Immature natural killer cell (primary cell): ENCODE measurements at places on chromosomes 2 and 18.
A peak's percentile ranks its signal among the peaks of the same experiment; 100 is the strongest.

DNA sequence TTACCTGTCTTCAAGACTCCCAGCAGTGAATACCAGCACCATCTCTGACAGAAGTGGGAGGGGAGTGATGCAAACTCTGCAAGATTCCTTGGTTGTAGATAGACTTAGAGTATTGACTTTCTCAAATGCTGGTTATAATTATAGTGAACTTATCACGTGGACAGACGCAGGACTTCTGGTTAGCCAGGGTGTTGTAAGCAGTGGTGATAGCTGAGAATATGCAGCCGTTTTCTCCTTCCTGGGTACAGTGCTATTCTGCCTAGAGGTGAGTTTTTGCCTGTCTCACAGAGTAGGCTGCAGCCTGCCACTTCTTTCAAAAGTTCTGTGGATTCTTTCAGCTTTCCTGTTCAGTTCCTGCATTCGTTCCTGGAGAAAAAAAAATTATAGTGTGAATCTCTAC, 733 bp upstream of the CXCR2 start:
- peak; percentile 35 for DNase-seq

- DNase-seq, result no peak
These were observed 106.9 kb downstream of the COL4A4 start for GRCh38 chr2:227057060-227057459.

- peak; percentile 45 for DNase-seq
These were observed 33.6 kb upstream of the PTMA start for GRCh38 chr2:231674587-231675338.

DNA sequence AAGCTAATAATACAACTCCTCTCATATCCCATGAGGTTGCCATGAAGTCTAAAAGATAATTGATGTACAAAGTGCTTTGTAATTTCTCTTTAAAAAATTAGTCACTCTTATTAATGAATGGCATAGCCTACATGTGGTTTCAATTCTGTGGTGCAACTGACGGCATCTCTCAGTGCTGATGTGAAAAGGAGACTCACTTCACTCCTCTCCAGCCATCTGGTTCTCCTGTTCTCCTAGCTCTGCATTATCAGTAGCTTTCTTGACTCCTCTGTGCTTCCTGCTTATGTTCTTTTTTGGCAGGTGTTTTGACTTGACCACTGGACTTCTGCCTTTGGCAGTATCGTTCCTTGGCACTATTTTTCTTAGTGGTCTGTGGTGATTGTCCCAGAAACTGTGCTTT, 134.9 kb upstream of the ZFP36L2 start:
- DNase-seq, result no peak

GRCh38 chr2:109654326-109655050, 40.3 kb downstream of the SOWAHC start:
- no peak for DNase-seq

- DNase-seq, result no peak
These were observed 12.3 kb upstream of the CIB4 start for GRCh38 chr2:26653207-26654060.

DNA sequence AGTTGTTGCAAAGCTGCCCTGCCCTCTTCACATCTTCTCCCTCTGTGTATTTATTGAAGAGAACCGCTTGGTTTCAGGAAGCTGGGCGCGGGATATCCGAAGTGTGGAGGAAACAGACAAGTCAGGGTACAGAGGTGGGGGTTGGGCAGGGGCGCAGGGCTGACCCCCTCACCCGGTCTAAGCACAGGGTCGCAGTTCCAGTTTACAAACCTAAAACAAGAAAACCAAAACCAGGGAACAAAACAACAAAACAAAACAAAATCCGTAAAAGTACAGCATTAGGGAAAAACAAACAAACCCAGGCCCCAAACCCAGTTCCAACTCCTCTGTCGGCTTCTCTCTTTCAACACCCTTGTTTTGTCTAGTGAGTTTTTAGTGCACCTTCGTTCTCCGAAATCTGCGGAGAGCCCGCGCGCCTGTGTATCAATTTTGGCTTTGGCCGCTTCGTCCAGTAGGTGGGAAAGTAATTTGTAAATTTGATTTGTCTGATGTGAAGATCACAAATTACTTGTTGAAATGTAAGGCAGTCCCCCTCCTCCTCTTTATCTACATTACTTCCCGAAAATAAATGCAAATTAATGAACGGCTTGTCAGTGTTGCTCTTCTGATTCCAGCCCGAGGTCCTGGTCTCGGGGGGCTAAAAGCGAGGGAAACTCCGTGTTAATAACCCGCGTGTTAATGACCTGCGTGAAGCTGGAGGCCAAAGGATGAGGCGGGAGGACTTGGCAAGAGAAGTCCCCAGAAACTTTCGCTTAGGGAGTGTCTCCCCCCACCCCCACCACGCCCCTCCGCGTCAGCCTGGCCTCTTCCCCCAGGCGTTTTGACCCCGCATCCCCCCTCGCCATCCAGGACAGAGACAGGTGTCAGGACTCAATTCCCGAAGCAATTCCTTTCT, 6.9 kb downstream of the OTX1 start:
- DNase-seq, result no peak

DNA sequence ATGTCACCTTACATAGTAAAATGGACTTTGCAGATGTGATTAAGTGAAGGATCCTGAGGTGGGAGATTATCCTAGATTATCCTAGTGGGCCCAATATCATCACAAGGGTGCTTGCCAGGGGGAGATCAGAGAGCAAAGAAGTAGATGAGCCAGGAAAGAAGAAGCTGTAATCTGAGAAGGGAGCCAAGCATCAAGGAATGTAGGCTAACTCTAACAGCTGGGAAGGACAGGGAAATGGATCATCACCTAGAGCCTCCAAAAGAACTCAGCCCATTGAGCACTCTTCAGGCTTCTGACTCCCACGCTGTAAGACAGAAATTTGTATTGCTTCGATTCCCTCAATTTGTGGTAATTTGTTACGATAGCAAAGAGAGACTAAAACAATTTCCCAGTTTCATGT, 309.9 kb downstream of the LRP1B start:
- no peak for DNase-seq
